ENCODE measurements at places on chromosomes 5 and 9.

GRCh38 chr5:127412698-127413097 is 104.7 kb upstream of the PRRC1 start:
- no peak for DNase-seq

- peak; percentile 66 for DNase-seq
These were observed 280.8 kb downstream of the CDH10 start for GRCh38 chr5:24363789-24364481.

DNA sequence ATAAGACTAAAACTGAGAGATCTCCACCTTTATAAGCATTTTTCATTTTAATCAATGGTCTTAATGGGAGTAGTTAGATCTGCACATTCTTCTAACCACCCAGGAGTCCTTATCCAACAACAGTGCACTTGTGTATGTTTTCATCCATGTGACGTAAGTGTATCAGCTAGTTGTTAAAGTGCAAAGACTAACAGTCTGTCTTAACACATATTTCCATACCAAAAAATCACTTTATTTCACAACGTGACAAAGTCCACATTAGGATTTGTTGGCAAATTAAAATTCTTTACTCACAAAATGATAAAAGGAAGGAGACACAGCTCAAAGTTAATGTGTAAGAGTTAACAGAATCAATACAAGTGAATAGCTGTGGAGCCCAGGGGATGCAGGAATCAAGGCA is 1.9 kb upstream of the SMC2 start:
- DNase-seq: no peak

DNA sequence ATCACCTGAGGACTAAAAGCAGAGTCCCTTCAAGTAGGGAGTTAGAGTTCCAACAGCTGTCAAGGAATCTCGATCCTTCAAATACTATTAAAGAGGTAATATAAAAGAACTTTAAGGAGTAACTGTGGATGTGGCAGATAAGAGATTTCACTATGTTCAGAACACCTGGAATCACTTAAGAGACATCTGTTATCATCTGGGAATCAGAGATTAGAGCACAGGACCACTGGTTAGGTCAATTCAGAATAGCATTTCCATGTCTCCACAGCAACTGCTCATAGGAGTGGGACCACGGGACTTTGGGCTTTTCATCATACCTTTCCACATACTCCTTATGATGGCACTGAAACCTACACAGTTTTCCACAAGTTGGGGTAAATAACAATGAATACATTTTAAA is 216.6 kb downstream of the DENND1A start:
- DNase-seq: no peak

GRCh38 chr5:173175523-173175922 is 31.2 kb downstream of the BNIP1 start:
- no peak for DNase-seq

DNA sequence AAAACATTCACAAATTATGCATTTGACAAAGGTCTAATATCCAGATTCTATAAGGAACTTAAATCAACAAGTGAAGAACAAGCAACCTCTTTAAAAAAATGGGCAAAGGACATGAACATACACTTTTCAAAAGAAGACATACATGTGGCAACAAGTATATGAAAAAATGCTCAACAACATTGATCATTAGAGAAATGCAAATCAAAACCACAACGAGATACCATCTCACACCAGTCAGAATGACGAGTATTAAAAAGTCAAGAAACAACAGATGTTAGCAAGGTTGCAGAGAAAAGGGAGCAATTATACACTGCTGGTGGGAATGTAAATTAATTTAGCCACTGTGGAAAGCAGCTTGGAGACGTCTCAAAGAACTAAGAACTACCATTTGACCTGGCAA is 38.9 kb upstream of the TNFSF15 start:
- no peak for DNase-seq

GRCh38 chr9:642014-642413 is 199.5 kb upstream of the DMRT1 start:
- no peak for DNase-seq

DNA sequence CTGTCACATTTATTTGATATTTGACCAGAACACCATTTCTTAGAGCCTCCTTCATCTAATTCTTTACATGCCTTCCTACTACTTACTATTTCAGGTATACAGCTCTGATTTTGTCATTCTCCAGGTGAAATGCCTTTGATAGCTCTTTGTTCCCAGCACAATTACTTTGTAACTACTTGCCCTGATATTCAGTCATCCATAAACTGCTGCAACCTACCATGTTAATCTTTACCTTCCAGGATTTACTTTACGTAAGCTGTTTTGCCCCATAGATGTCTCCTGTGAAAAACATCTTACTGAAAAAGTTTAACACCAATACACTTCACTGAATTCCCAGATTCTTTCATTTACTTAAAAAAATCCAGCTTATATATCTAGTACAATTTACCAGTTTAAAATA is 443.8 kb upstream of the CYLC2 start:
- DNase-seq: no peak

DNA sequence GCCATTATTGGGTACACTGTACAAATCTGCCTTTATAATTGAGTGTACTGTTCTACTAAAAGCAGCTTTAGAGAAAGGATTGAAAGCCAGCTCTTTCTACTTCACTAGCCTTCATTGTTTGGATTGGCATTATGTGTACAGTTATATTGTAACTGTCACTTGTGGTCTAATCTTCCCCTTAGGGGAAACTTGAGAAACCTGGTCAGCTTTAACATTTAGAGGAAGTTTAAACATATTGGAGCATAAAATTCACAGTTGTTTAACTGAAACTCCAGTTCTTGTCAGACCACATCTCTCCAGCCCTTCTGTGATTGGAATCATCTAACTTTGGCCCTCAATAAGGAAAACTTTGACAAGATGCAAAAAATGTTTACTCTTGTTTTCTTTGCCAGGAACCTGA is 24.6 kb downstream of the PIK3R1 start:
- no peak for DNase-seq

- peak; percentile 87 for DNase-seq
These were observed 622.7 kb upstream of the CDH18 start for GRCh38 chr5:20610681-20611080.

GRCh38 chr9:94761481-94761880 is 35.0 kb downstream of the AOPEP start:
- no peak for DNase-seq

DNA sequence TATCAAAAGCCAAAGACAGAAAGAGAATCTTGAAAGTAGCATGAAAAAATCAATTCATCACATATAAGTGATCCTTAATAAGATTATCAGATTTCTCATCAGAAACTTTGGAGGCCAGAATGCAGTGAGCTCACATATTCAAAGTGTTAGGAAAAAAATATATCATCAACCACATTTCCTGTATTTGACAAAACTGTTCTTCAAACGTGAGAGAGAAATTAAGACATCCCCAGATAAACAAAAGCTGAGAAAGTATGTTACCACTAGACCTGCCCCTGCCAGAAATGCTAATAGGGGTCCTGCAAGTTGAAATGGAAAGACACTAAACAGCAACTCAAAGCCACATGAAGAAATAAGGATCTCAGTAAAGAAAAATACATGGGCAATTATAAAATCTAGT is 29.9 kb downstream of the HACD4 start:
- DNase-seq: no peak

- DNase-seq: peak; percentile 13
These were observed 34.2 kb downstream of the EMB start for GRCh38 chr5:50406877-50407276.

- no peak for DNase-seq
These were observed 309.3 kb upstream of the ACTBL2 start for GRCh38 chr5:57791875-57792274.

- no peak for DNase-seq
These were observed 53.6 kb downstream of the ELL2 start for GRCh38 chr5:95907740-95908706.

DNA sequence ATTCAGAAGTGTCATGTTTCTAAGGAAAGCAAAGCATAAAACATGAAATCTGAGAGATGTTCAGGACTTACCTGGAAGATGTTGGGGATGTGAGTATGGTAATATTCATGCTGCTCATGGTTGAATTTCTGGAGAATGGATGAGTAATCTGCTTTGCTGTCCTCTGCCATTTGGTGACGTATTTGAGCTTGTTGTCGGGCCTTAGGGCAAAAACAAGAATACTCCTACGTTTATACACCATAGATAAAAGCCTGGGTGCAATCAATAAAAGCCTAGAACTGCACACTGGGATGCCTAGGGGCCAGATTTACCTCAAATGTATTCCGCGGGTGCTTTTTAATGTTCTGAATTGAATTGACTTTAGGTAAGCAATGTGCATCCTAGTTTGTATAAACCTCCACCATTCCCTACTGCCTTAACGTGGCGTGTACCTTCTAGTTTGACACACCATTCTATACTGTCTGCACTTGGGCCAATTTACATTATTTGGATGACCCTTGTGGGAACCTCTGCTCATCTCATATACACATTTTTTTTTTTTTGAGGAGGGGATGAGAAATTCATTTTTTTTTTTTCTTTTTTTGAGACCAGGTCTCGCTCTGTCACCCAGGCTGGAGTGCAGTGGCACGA is 94.4 kb downstream of the USP20 start:
- no peak for DNase-seq

DNA sequence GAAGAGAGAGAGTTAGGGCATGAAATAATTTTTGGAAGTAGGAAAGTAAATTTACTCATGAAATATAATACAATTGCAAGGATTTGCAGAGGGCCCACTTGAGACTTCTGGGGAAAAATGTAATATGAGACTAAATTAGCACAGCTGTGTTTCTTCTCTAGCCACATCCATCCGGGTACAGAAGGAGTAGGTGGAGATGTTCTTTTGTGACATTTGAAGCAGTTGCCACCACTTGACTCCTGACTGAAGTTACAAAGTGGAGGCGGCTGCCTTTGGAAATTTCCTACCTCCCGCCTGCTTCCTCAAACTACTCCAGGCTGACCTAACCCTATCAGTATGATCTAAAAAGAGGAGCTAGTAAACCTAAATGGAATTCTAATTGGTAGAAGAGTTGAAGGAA is 58.1 kb upstream of the SHISAL2B start:
- DNase-seq: peak; percentile 24

- DNase-seq: no peak
These were observed 278.6 kb upstream of the RORB start for GRCh38 chr9:74218385-74219063.

DNA sequence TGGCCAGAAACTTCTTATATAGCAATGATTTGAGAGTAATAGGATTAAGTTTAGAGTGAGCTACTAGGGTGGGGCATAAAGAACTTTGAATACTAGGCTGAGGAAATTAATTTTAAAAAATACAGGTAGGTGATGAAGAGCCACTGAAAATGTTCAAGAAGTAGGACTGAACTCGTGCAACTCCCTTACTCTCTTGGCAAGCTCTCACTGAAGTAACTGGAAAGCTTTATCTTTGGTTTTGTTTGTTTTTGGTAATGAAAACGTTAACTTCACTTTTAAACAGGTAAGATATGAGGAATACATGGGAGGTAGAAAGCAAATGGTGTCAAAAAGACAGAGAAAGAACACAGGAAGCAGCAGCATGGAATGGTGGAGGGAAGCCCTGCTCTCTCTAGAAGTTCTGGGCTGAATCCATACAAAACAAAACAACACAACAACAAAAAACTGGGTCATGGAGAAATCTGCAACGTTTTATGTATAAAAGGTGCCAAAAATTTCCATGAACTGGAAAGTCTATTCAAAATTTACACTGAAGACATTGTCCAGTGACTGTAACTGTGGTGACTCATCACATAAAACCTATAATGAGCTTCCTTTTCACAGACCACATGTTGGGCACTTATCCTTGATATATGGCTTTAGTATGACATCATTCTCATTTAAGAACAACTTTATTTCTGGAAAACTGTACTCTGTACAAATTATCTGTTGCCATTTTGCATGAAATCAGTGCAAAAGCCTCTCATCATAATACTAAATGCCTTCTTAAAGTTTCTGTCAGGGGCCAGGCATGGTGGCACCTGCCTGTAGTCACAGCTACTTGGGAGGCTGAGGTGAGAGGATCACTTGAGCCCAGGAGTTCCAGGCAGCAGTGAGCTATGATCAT is 91.2 kb upstream of the CHD1 start:
- DNase-seq: peak; percentile 34

DNA sequence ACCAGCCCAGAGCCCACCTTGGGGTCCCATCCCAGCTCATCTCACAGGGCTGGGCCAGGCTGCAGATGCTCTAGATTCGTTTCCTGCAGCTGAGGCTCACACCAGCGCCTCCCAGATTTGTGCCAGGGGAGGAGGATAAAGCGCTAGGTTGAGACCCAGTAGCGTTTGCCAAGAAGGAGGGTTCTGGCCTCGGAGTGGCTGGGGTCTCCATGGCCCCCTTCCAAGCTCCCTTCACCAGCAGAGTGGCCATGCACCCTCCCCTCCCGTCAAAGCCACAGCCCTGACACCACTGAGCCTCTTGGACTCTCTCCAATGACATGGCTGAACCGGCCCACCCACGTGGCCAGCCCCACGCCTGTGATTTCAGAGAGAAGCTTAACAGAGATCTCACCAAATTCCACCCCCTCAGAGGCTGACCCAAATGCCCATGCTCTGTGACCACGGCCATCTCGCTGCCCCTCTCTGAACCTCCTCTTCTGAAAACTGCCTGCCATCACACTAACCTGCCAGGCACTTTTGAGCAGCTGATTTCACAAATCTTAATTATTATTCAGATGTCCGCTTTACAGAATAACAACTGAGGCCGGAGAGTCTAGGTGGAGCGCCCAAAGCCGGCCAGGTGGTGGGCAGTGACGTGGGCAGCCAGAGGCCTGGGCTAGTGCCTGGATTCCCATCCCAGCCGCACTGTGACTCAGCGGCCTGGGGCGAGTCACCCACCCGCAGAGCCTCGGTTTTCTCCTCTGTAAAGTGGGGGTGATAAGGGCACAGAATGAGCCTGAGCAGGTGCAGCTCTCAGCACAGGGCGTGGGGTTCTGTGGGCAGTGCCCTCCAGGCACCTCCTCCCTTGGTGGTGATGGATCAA is 155.7 kb downstream of the C9orf50 start:
- no peak for DNase-seq

DNA sequence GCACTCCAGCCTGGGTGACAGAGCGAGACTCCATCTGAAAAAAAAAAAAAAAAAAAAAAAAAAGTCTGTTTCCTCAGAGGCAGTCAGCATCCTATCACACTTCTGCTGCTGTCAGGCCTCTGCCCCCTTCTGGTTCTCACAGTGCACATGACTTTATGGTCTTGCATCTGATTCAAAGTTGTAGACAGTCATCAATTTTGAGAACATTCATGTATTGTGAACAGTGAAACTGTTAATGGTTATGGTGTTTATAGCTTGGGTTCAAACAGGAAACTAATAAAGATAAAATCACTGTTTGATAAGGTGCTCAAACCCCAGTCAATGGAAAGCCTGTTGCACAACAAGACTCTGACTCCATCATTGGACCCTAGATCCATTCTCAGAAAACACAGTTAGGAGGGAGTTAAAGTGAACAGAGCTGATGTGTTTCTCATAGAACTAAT is 61.4 kb downstream of the FOXD1 start:
- peak; percentile 32 for DNase-seq

- DNase-seq: no peak
These were observed 224.3 kb downstream of the GRIA1 start for GRCh38 chr5:153714798-153715197.

All from DMS153 (cell line).